Activated CD4-positive, CD25-positive, alpha-beta regulatory T cell treated with anti-CD3 and anti-CD28 coated beads, Interleukin-2, amount 50 U/mL, for 16 hours (primary cell): ENCODE measurements at places on chromosomes 12 and 14.

- no peak for DNase-seq
These were observed 17.4 kb downstream of the TIMELESS start for GRCh38 chr12:56431850-56432249.

DNA sequence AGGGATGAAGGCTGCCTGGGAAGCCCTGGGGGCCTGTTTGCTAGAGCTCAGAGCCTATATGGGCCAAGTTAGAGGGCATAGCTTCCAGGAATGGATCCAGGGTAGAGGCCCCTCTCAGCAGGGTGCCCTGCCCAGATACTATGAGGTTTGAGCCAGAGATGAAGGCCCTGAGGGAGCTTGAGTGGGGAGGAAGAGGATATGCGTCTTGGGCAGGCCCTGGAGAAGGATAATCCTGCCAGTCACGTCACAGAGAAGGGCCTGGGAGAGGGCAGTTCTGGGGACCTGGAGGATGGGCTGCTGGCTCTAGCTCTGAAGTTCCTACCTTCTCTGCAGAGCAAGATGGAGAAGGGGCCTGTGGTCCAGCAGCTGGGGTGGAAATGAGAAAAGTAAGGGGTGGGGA, 5.9 kb upstream of the CACNB3 start:
- DNase-seq = no peak

- no peak for DNase-seq
These were observed 4.8 kb downstream of the COPZ1 start for GRCh38 chr12:54329759-54330158.

DNA sequence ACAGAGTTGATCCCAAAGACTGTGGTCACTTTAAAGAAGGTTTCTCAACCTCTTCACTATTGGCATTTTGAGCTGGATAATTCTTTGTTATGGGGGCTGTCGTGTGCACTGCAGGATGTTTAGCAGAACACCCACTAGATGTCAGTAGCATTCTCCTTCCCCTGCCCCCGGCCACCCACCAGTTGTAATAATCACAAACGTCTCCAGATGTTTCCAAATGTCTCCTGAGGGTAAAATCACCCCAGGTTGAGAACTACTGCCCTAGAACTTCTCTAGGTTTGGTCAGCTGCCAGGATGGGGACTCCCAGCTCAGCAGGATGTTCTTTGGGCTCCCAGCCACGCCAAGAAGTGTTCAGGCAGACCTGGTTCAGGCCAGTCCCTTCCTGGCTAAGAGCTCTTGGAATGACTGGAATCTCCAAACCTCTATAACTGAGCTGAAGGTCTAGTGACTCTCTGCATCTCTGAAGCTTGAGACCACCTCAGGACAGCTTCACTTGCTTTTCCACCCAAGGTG, 12.5 kb upstream of the AJUBA start:
- no peak for DNase-seq

- DNase-seq = no peak
These were observed 1.8 kb downstream of the FLRT2 start for GRCh38 chr14:85531587-85532373.
